ENCODE measurements at places on chromosomes 11 and 22.
A peak's percentile ranks its signal among the peaks of the same experiment; 100 is the strongest.

GRCh38 chr11:35750981-35751663 is 88.5 kb downstream of the TRIM44 start:
- no peak for DNase-seq

DNA sequence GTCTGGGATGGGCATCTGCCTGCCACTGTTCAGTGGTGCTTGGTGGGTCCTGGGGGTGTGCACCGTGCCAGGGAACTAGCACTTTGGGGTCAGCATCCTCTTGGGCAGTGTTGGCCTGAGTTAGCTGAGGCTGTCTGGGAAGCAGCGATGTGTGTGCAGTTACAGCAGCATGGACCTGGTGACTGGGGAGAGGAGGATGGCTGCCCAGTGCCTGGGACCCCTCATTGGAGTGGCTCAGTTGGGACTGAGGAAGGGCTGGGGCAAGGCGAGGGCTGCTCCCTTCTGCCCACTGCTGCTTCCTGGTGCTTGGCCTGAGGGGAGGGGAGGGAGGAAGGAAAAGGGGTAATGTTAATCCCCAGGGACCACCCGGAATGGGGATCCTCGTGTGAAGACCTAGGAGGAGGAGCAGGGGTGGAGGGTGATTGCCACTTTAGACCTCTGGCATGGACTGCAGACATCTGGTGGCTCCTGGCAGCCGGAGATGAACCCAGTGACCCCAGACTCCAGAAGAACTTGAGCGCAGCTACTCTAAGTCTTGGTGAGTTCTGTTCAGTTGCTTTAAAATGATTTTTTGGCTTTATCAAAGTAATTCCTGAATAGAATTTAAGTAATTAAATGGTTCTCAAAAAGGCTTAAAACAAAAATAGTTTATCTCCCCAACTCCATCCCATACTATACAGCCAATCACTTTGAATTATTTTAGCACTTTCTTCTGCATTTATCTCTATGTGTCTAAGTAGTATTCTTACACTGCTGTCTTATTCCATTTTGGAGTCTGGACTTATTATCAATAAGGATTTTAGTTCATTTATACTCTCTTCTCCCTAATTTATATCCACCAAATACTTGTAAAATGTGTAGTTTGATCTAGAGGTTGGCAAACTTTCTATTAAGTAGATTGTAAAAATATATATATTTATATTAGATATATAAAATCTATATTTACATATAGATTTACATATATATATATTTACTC is 15.4 kb upstream of the TMEM191C start:
- peak; percentile 25 for DNase-seq

DNA sequence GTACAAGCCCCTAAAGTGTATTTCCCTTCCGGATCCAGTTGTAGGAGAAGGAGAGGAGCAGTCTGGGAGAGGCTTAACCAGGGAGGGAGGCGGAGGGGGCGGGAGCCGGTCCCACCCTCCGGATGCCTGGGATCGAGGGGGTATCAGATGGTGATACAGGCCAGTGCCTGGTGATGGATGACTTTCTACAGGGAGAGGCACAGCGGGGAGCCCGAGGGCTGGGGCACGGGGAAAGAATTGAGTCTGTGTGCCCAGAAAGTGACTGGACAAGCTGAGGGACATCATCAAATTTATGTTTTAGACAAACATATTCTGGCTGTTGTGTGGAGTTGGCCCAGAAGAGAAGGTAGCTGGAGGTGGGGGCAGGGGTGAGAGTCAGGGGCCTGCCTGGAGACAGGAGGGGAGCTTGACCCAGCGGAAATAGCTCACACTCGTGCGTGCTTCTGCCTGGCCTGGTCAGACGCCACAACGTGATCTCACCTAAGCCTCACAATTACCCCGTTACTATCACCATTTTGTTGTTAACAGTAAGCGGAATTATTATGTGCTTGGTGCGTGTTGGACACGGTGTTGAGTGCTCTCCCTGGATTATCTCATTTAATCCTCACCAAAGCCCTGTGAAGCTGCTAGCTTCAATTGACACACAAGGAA is 42.4 kb downstream of the AMPD3 start:
- no peak for DNase-seq

- DNase-seq: no peak
These were observed 542 bp downstream of the GCAT start for GRCh38 chr22:37808294-37808657.

DNA sequence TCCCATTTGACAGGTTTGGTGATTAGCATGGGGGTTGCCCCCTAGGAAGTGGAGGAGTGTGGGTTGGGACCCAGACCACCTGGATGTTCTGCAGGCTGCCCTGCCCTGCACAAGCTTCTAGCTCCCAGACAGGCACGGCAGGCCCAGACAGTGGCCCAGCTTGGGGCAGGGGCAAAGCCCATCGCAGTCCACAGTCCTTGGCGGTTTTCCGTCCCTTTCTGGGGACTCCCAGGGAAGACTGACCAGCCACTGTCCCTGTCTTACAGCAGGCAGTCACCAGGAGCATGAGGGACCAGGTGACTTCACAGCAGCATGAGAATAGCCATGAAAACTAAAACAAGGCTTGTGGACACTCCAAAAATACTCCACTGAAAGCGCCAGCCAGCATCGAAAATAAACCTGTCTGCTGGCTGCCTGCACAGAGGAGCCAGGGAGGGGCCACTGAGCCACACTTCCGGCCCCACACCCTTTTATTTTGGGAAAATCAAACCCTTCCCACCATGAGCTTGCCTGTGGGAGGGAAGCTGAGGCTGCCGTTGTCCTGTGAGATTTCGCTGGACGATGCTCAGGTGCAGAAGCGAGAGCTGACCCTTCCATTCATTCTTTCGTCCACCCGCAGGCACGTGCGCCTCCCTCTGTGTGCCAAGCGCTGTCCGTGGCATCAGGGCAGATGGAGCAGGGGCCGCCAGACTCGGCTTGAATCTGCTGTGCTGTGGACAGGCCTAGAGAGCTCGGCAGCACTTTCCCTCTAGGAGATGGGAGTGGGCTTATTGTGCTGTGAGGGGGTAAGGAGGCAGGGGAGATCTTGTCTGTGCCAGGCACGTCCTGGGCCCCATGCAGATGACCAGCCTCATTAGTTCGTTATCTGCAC is 28.0 kb downstream of the FADD start:
- no peak for DNase-seq

DNA sequence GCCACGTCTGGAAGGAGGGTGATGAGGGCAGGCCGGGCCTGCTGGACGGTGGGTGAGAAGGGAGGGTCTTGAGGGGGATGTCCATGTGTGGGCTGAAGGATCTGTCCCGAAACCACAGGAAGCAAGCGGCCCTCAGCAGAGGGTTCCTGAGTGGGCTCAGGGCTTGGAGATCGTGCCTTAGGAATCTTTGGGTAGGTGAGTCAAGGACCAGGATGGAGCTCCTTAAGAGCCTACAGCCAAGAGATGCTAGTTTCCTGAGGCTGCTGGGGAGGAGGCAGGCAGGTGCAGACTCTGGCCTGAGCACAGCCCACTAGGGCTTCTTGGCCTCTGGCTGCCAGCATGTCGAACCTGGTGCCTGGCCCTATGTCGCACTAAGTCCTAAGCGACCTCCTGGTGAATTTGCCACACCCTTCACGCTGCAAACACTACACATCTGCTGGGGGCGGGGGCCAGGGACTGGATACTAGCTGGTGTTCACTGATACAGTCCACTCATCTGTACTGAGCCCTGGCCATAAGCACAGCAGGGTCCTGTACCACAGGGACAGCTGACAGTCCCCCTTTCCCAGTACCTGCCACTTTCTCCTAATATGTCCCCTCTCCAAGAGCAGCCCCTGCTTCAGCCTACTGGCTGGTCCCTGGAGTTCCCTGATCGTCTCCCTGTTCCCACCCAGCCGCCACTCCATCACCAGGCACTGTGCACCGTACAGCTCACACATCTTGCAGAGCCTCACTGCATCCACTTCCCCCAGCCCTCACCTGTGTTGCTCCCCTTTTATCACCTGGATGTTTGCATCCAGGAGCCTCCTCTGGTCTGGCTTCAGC is 19.5 kb downstream of the GNAZ start:
- no peak for DNase-seq

DNA sequence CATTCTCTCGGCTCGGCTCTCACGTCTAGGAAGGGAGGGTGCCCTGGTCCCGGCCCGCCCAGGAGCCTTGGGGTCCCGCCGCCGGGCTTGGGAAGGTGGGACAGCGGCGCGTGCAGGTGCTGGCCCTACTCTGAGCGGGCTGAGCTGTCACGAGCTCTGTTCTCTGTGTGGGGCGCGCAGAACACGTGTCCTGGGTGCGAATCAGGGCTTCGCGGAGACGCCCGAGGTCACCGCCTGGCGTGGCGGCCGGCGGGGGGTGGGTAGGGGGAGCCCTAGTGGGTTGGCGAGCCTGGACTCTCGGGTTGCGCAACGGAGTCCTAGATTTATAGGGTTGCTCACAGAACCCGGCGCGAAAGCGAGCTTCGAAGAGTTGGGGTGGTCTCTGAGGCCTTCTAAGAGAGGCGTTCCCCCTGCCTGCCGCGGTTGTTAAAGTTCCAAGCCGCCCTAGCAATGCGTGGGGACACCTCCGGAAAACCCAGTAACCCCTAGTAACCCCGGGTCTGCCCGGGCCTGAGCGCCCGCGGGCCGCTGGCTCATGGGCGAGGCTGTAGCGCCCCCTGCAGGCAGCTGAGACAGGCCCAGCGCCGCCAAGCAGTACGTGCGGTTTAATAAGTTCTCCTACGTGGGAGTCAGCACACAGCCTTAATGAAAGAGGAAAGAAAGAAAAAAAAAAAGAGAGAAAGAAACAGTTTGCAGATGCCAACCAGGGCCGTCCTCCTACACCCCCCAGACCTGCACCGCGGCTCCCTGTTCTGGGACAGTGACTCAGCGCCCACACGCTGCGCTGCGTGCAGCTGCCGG is 2.7 kb downstream of the ADM start:
- DNase-seq: peak; percentile 71

DNA sequence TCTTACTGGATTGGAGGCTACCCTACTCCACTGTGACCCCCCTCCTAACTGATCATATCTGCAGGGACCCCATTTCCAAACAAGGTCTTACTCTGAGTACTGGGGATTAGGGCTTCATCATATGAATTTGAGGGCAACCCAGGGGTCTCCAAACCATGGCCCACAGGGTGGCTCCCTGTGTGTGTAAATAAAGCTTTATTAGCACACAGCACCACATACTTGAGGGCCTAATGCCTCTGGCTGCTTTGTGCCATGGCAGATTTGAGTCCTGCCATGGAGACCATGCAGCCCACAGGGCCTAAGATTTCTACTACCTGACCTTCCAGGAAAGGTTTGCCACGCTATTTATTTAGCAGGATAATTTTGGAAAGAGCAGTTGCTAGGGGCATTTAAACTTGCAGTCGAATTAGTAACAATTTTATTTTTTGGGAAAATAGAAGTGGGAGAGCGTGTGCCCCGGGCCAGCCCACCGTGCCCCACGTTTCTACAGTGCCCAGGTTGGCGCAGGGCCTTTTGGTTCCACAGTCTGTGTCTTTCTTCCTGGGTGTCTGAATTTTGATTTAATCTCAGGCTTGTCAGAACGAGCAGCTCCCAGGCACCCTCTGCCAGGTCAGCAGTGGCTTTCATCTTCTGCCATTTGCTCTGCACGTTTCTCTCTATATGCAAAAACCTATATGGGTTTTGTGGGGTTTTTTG is 92.3 kb downstream of the KCNQ1 start:
- DNase-seq: no peak

DNA sequence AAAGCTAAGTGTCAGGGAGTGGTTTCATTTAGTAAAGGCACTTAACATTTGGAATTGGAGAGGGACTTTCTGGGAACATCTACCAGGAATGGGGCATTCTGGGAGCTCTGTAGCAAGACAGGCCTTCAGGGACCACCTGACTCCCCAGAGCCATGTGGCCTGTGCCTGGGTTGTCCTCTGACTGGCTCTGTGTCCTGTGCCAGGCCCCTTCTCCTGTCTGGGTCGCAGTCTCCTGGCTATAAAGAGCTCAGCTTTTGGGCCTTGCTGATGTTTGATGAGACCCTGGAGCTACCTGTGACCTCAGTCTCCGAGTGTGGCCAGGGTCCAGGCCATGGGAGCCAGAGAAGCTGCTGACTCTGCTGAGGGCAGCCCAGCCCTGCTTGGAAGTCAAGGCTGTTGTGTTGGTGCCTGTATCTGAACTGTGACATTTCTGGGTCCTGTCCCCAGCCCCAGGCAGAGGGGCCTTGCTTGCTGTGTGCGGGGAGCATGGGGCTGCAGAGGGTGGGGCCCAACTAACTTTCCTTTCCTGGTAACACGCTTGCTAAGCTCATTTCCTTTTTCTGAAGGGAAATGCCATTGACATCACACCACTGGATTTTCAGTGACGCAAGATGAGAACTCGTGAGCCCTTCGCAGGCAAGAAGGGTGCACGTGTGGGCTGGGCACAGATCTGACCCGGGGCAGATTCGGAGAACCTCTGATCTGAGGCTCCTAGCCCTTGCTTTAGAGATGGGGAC is 41.3 kb downstream of the LRRC32 start:
- no peak for DNase-seq

DNA sequence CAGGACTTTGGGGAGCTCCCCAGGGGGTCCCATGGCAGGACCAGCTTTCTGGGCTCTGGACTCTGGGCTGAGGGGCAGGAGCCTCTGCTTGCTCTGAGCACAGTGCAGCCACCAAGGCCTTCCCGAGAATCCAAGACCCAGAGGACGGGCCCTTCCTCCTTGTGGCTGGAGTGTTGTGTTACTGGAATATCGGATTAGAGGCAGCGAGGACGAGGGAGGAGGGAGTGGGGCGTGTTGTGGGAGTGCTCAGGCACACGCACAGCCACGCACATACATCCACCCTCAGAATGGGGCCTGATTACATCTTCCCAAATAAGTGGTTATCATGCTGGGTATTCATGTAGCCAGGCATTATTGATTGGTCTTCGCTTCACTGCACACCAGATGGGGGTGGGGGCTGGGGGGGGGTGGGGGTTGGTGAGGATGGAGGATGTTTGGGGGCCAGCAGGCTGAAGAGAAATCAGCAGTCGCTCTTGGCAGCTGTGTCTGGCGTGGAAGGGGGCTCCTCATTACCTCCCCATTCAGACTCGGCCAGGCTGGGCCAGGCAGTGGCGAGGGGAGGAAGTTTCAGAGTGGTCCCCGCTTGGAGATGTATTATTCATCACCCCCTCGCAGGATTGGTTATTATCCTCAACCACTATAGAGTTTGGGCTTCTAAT is 120.9 kb downstream of the ST3GAL4 start:
- DNase-seq: no peak

- no peak for DNase-seq
These were observed 558.4 kb upstream of the ANO5 start for GRCh38 chr11:21634491-21634890.

GRCh38 chr22:45511847-45512261 is 9.2 kb downstream of the FBLN1 start:
- DNase-seq: no peak
